ENCODE measurements at places on chromosomes 2 and 18. TPM values are rescaled to one million over a fixed set of nuclear protein-coding genes. Genes with fewer than 3 reads are reported as not detected.

FIGN gene
- 6.5 TPM for total RNA-seq

- DNase-seq = no peak
Observed at GRCh38 chr2:190320696-190321095, 1.1 kb upstream of the HIBCH start.

DNA sequence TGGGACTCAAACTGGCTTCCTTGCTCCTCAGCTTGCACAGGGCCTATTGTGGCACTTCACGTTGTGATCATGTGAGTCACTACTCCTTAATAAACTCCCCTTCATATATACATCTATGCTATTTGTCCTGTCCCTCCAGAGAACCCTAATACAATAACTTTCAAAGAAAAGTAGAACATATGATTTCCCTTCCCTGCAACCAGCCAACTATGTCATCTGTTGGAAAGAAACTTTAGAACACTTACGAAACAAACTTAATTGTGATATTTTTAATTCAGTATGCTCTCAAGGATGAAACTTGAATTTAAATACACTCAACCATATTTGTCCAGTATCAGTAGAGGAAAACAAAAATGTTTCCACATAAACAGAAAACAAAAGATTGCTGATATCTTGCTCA lies 84.4 kb downstream of the DYM start:
- no peak for DNase-seq

ACKR3 gene
- 9.1 TPM for total RNA-seq

GRCh38 chr18:49959176-49959575 lies 145.8 kb upstream of the ACAA2 start:
- no peak for DNase-seq

LRP1B gene
- 0.12 TPM for total RNA-seq

GRCh38 chr2:8276026-8276425 lies 405.8 kb upstream of the ID2 start:
- DNase-seq = no peak

Data from upper lobe of right lung (tissue), 1 donor.